ENCODE measurements at places on chromosomes 5 and 9. TPM values are rescaled to one million over a fixed set of nuclear protein-coding genes. Genes with fewer than 3 reads are reported as not detected.

DNA sequence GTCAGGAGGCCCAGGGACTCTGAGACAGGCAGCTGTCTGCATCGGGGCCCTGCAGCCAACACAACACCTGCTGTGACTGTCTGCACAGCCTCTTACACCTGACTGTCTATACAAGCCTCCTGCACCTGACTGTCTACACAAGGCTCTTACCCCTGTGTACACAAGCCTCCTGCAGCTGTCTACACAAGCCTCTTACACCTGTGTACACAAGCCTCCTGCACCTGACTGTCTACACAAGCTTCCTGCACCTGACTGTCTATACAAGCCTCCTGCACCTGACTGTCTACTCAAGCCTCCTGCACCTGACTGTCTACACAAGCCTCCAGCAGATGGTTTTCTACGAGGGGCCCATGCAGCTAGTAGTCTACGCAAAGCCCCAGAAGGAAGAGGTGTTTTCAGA, 18.6 kb downstream of the IRX2 start:
- H3K36me3 ChIP-seq = no peaks in the 10 kb centered on the region
- H3K4me1 ChIP-seq = no peaks in the 10 kb centered on the region
- H3K27ac ChIP-seq = no peak overlapping the region

Gene PCDHB15
- 0.09 TPM for total RNA-seq

DNA sequence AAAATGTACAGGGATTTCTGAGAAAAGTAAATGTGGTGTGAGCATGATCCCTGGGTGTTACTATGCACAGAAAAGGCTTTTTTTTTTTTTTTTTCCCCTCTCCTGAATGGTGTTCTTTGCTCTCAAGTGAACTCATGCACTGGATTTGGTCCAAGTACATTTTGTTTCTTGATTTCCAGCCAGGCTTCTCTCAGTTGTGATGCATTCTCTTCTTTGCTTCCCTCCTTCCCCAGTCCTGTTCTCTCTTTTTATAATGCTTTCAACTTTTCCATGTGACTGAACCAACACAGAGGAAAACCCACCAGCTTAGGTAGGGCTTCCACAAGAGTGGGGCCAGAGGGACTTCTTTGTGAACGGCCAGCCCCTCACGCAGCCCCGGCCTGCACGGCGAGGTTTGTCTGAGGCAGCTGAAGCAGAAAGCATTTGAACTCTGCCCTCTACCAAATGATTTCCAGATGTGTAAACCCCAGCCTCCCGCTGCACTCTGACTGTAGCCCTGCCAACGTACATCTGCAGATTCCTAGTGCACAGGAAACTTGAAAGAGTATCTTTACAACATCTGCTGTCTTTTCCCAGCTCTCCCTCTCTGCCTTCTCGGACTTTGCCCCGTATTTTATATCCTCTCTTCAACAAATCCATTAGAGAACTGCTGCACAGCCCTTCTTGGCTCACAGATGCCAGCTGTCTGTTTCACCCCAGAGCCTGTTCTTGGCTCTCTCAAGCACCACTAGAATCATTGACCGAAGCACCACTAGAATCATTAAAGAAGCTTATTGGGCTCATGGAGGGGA, 71.8 kb upstream of the CD180 start:
- H3K4me3 ChIP-seq = no peak overlapping the region
- DNase-seq = no peak
- no peaks in the 10 kb centered on the region for H3K27me3 ChIP-seq
- peak overlapping the region; percentile 86 for H3K27ac ChIP-seq

GRCh38 chr9:107665057-107665456, 175.5 kb upstream of the KLF4 start:
- H3K4me1 ChIP-seq = peaks cover 11% of the 10 kb centered on the region
- no peaks in the 10 kb centered on the region for H3K27me3 ChIP-seq
- no peak overlapping the region for H3K4me3 ChIP-seq
- no peak for DNase-seq
- H3K27ac ChIP-seq = no peak overlapping the region

Gene PCDHGA4
- 0.49 TPM for total RNA-seq

DNA sequence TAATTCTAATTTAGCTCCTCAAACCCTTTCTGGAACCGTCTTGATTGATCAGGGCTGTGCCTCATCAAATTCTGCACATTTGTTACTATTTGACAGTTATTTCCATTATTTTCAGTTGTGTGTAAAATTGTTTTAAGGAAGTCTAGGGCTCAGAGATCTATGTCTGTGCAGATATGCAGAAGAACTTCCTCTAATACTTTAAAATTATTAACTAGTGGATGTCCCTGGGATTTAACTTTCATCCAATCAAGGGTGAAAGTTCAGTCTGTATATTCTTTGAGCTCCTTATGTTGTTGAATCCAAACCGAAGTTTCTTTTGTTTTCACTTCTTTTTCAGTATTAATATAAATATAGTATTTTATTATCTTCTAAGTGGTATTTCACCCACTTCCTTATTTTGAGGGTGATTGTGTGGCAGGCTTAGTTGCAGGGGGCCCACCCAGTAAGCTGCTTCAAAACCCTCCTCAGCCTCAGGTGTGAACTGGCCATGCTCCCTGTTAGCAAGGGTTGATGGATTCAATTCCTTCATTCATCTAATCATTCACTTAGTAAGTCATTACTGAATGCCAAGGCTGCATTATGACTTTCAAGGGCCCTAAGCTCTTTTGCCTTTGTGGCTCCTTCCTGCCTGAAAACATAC, 2.1 kb upstream of the CAMLG start:
- no peak overlapping the region for H3K27ac ChIP-seq
- H3K4me3 ChIP-seq = no peak overlapping the region
- no peaks in the 10 kb centered on the region for H3K36me3 ChIP-seq
- H3K27me3 ChIP-seq = no peaks in the 10 kb centered on the region
- H3K4me1 ChIP-seq = peaks cover 46% of the 10 kb centered on the region

GRCh38 chr5:148790545-148791333, 35.7 kb upstream of the ADRB2 start:
- H3K4me3 ChIP-seq = no peak overlapping the region
- no peaks in the 10 kb centered on the region for H3K27me3 ChIP-seq
- no peaks in the 10 kb centered on the region for H3K36me3 ChIP-seq
- DNase-seq = no peak
- H3K27ac ChIP-seq = peak overlapping the region; percentile 80

- no peak for DNase-seq
- no peaks in the 10 kb centered on the region for H3K27me3 ChIP-seq
- no peaks in the 10 kb centered on the region for H3K36me3 ChIP-seq
- no peak overlapping the region for H3K27ac ChIP-seq
These were observed 454.2 kb downstream of the TLE4 start for GRCh38 chr9:80025796-80026520.

GRCh38 chr9:126198854-126199253, 127.8 kb upstream of the MVB12B start:
- no peak overlapping the region for H3K4me3 ChIP-seq
- no peaks in the 10 kb centered on the region for H3K4me1 ChIP-seq
- no peak overlapping the region for H3K27ac ChIP-seq
- H3K36me3 ChIP-seq = no peaks in the 10 kb centered on the region
- no peak for DNase-seq
- no peaks in the 10 kb centered on the region for H3K27me3 ChIP-seq
